ENCODE measurements at places on chromosomes 3 and 15. TPM values are rescaled to one million over a fixed set of nuclear protein-coding genes. Genes with fewer than 3 reads are reported as not detected.

Gene PGBD4
- total RNA-seq, result 2.0 TPM

Gene HCN4
- total RNA-seq, result not detected

Gene VEPH1
- total RNA-seq, result 4.0 TPM

Gene PLA2G4E
- not detected for total RNA-seq

Gene ZPLD1
- not detected for total RNA-seq

Gene SLC12A8
- total RNA-seq, result 30.7 TPM

Gene TMC3
- total RNA-seq, result not detected

Gene KBTBD13
- not detected for total RNA-seq

Gene IMPG2
- 0.05 TPM for total RNA-seq

Gene ARGFX
- not detected for total RNA-seq

Gene DET1
- 3.7 TPM for total RNA-seq

Gene TM4SF1
- total RNA-seq, result 146 TPM

Gene MESP2
- 1.3 TPM for total RNA-seq

DNA sequence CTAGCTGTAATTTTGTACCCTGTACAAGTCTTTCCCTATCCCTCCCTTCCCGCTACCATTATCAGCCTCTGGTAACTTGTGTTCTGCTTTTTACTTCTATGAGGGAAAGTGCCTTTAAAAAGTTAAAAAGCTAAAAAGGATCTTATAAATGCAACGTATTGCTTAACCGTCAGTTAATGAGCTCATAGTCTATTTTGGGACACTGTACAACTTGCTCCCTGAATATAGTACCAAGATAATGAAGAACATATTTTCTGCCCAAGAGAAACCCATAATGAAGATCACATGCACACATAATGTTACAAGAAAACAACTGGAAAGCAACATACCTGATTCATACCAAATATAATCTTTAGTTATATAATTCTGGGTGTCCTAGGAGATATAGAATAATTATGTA lies 22.6 kb downstream of the ZIC1 start:
- no peak overlapping the region for H3K27ac ChIP-seq
- H3K36me3 ChIP-seq, result no peaks in the 10 kb centered on the region
- no peaks in the 10 kb centered on the region for H3K27me3 ChIP-seq
- H3K4me1 ChIP-seq, result no peaks in the 10 kb centered on the region

DNA sequence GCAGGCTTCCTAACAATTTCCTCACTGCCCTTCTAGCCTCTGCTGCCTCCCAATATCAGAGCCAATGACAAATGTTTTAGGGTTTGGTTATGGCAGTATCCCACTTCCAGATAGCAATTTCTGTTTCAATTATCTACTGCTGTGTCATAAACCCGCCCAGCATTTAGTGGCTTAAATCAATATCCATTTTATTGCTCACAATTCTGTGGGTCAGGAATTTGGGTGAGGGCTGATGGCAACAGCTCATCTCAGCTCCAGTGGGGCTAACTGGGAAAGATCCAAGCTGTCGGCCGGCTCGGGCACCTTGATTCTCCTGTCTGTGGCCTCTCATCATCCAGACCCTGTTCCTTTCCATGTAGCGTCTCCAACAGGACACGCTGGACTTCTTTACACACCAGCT lies 85.3 kb upstream of the GOLGA8J start:
- no peaks in the 10 kb centered on the region for H3K36me3 ChIP-seq
- H3K4me3 ChIP-seq, result no peak overlapping the region
- no peaks in the 10 kb centered on the region for H3K4me1 ChIP-seq
- H3K27me3 ChIP-seq, result no peaks in the 10 kb centered on the region
- DNase-seq, result no peak

- H3K36me3 ChIP-seq, result no peaks in the 10 kb centered on the region
- no peak overlapping the region for H3K4me3 ChIP-seq
- no peaks in the 10 kb centered on the region for H3K27me3 ChIP-seq
- no peak overlapping the region for H3K27ac ChIP-seq
- no peaks in the 10 kb centered on the region for H3K4me1 ChIP-seq
- no peak for DNase-seq
These were observed 53.7 kb upstream of the ABHD17C start for GRCh38 chr15:80641384-80641783.

DNA sequence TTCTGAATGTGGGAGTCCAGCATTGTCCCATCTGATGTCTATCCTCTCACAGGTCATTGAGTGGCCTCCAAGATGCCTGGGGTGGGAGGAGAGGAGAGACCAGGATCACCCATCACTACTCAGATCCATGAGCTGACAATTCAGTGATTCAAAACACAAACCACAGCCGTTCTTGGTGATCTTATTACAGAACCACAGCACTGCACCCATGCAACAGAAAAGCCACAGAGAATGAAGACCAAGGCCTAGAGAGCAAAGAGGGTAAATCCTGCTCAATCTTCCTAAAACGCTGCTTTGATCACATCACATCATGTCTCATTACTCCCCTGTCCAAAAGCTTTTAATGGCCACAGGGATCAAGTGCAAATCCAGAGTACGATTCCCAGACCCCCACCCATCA lies 23.5 kb downstream of the ANP32A start:
- no peaks in the 10 kb centered on the region for H3K36me3 ChIP-seq
- no peaks in the 10 kb centered on the region for H3K4me1 ChIP-seq
- H3K4me3 ChIP-seq, result no peak overlapping the region
- no peak overlapping the region for H3K27ac ChIP-seq
- DNase-seq, result no peak

- H3K4me3 ChIP-seq, result no peak overlapping the region
- no peaks in the 10 kb centered on the region for H3K36me3 ChIP-seq
- no peak for DNase-seq
- no peaks in the 10 kb centered on the region for H3K27me3 ChIP-seq
- H3K27ac ChIP-seq, result no peak overlapping the region
These were observed 93.6 kb downstream of the CNTN3 start for GRCh38 chr3:74520895-74521294.

DNA sequence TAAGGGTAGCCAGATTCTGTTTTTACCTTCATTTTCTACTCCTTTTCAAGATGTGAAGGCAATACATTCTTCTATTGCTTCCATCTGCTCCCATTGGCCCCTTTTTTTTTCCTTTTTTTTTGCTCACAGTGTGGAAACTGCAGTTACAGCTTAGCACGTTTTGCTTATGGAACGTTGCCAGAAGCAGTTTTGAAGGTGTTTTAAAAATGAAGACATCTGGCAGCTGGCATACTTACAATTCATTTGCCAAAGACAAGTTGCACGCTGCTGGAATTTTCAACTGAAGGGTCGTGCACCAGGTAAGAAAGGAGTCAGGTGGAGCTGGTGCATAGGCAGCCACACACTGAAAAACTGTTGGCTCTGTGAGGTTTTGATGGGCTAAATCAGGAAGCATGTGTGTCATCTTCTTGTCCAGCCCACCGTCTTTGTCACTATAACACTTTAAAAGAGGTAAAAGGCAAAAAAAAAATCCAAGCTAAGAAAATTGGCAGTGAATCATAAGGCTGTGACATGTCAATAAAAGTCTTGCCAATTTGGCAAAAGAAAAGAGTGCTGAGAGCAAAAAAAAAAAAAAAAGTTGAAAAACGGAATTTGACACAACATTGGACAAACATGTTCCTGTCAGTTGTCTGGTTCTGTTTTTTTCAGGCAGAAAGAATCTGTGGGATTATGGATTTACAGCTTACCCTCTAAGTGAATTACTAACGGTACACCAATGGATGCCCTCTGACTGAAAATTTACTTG lies 225.4 kb upstream of the SOX2 start:
- DNase-seq, result no peak
- H3K4me1 ChIP-seq, result no peaks in the 10 kb centered on the region
- H3K4me3 ChIP-seq, result no peak overlapping the region
- no peaks in the 10 kb centered on the region for H3K36me3 ChIP-seq
- no peaks in the 10 kb centered on the region for H3K27me3 ChIP-seq
- H3K27ac ChIP-seq, result no peak overlapping the region

GRCh38 chr15:31078471-31078870 lies 23.1 kb downstream of the TRPM1 start:
- H3K36me3 ChIP-seq, result no peaks in the 10 kb centered on the region
- H3K27ac ChIP-seq, result no peak overlapping the region
- peaks cover 52% of the 10 kb centered on the region for H3K27me3 ChIP-seq
- H3K4me3 ChIP-seq, result no peak overlapping the region
- H3K4me1 ChIP-seq, result no peaks in the 10 kb centered on the region

- no peaks in the 10 kb centered on the region for H3K27me3 ChIP-seq
- H3K4me1 ChIP-seq, result no peaks in the 10 kb centered on the region
- H3K4me3 ChIP-seq, result no peak overlapping the region
- no peak overlapping the region for H3K27ac ChIP-seq
These were observed 32.2 kb upstream of the FMN1 start for GRCh38 chr15:33226559-33227181.

DNA sequence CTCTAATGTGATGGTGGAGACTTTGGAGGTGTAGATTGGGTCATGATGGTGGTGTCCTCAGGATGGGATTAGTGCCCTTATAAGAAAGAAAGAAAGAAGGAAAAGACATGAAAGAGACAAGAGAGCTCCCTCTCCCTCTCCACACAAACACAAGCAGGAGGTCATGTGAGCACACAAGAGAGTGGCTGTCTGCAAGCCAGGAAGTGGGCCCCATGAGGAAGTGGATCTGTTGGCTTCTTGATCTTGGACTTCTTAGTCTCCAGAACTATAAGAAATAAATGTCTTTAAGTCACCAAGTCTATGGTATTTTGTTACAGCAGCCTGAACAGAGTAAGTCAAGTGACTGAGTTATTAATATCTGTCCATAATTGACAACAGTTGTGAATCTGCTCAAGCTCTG lies 17.1 kb downstream of the IQCB1 start:
- DNase-seq, result no peak
- no peaks in the 10 kb centered on the region for H3K4me1 ChIP-seq
- H3K27ac ChIP-seq, result no peak overlapping the region
- H3K4me3 ChIP-seq, result no peak overlapping the region
- H3K36me3 ChIP-seq, result peaks cover 5% of the 10 kb centered on the region

- DNase-seq, result peak; percentile 66
- H3K27ac ChIP-seq, result peak overlapping the region; percentile 89
- H3K27me3 ChIP-seq, result no peaks in the 10 kb centered on the region
These were observed 801 bp upstream of the NGRN start for GRCh38 chr15:90264671-90265070.

DNA sequence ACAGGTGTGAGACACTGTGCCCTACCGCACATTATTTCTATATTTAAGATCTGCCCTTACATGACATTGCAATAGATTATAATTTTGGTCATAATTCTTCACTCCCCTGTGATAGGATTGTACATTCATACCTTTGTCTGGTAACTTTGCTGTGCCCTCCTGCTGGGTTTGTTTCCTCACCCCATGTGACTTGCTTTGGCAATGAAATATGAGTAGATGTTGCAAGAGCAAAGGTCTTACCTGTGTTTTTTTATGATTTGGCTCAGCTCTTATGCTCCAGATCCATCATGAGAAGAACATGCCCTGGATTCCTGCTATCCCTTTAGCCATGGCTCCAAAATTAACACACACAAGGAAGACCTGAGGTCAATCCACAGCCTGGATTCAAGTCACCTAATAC lies 137.7 kb upstream of the EOMES start:
- H3K4me1 ChIP-seq, result no peaks in the 10 kb centered on the region
- no peak overlapping the region for H3K4me3 ChIP-seq
- H3K27me3 ChIP-seq, result no peaks in the 10 kb centered on the region
- H3K36me3 ChIP-seq, result no peaks in the 10 kb centered on the region

- H3K4me3 ChIP-seq, result no peak overlapping the region
- peaks cover 86% of the 10 kb centered on the region for H3K27me3 ChIP-seq
- H3K4me1 ChIP-seq, result no peaks in the 10 kb centered on the region
- no peak overlapping the region for H3K27ac ChIP-seq
These were observed 20.7 kb downstream of the KLF13 start for GRCh38 chr15:31347067-31347975.

DNA sequence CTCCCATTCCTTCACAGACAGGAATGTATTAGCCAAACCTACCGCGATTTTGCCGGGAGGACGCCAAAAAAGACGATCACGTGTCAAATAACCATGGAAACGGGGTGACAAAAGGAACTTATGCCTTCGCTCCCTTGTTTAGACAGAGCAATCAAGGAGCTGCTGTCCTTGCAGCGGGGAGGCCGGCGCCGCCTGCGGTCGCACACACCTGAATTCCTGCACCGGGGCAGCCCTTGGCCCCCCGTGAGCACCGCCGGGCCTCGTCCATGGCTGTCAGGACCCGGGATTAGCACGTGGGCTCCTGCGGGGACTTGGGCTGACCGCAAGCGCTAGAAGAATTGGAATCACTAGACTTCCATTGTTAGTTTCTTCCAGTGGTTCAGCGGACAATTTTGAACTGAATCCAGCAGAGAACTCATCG lies 193.1 kb downstream of the SHQ1 start:
- DNase-seq, result peak; percentile 46
- no peaks in the 10 kb centered on the region for H3K36me3 ChIP-seq
- H3K4me1 ChIP-seq, result peaks cover 6% of the 10 kb centered on the region
- H3K4me3 ChIP-seq, result no peak overlapping the region

GRCh38 chr15:99305761-99306505 lies 54.7 kb downstream of the LRRC28 start:
- no peaks in the 10 kb centered on the region for H3K4me1 ChIP-seq
- no peaks in the 10 kb centered on the region for H3K27me3 ChIP-seq
- H3K36me3 ChIP-seq, result no peaks in the 10 kb centered on the region
- no peak overlapping the region for H3K27ac ChIP-seq
- H3K4me3 ChIP-seq, result no peak overlapping the region
- no peak for DNase-seq

DNA sequence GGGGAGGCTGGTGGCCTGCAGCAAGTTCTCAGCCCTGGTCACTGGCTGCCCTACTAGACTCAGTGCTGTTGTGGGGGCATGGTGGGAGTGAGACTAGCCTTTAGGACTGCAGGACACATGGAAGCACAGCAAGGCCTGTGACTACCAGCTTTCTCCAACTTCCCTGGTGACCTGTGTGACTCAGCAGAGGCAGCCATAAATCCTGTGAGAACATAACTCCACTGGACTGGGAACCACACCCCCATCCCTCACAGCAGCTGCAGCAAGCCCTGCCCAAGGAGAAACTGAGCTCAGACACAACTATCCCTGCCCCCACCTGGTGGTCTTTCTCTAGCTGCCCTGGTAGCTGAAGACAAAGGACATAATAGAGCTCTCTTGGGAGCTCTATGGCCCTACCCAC lies 111.3 kb downstream of the DCLK3 start:
- H3K27ac ChIP-seq, result no peak overlapping the region
- H3K36me3 ChIP-seq, result no peaks in the 10 kb centered on the region
- no peak overlapping the region for H3K4me3 ChIP-seq

GRCh38 chr3:51671734-51672475 lies 853 bp downstream of the TEX264 start:
- no peaks in the 10 kb centered on the region for H3K36me3 ChIP-seq
- peaks cover 18% of the 10 kb centered on the region for H3K4me1 ChIP-seq
- DNase-seq, result peak; percentile 69
- peak overlapping the region; percentile 47 for H3K27ac ChIP-seq
